CD4-positive, CD25-positive, alpha-beta regulatory T cell (primary cell): ENCODE measurements at places on chromosomes 7 and 10. TPM values are rescaled to one million over a fixed set of nuclear protein-coding genes. Genes with fewer than 3 reads are reported as not detected.

GRCh38 chr7:96949766-96950165 is 55.6 kb upstream of the DLX6 start:
- no peak overlapping the region for H3K4me3 ChIP-seq
- H3K4me1 ChIP-seq, result no peaks in the 10 kb centered on the region
- H3K36me3 ChIP-seq, result no peaks in the 10 kb centered on the region
- no peak overlapping the region for H3K27ac ChIP-seq

DNA sequence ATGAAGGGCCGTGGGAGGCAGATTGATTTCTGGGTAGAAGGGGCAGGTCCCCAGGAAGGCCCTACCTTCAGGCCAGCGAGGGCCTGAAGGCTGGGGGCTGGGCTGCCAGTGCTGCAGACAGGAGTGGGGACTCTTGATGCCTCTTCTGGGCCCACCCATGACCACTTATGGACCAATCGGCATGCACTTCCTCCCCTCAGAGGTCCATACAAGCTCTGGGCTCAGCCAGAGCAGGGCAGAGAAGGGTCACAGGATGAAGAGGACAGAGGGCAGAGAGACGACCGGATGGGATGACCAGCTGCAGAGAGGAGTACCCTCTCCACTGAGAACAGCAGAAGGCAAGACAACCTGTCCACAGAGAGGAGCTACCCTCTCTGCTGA is 120.1 kb downstream of the DYNC2I1 start:
- peak overlapping the region; percentile 86 for H3K4me3 ChIP-seq
- H3K4me1 ChIP-seq, result peaks cover 16% of the 10 kb centered on the region
- H3K27me3 ChIP-seq, result no peaks in the 10 kb centered on the region

DNA sequence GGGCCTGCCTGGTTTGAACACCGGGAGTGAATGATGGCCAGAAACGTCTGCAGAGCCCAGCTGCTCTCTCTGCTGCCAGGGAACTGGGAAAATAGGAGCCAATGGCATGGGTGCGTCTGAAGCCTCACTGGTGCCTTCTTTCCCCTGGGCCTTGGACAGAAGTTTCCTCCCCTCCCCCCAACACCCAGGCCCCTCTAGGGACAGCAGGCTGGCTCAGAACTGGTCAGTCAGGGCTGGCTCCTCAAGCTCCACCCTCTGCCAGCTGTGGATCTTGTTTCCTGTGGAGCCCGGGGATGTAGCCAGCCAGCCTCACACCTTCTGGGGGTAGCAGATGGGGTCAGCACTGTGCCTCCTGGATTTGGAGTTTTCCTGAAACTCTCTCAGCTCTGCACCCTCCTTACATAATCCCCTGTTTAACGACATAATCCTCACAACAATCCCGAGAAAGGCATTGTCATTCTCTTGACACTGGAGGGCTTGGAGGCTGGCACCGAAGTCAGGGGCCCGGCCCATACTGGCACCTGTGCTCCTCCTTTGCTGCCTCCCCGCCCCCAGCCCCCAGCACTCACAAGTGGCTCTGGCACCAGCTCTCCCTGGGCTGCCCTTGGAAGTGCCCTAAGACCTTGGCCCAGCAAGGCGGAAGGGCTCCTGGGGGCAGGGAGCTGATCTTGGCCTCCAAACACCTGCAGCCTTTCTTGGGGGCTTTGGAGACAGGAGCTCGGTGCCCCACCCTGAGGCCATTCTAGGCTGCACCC is 5.7 kb downstream of the LDB3 start:
- no peaks in the 10 kb centered on the region for H3K36me3 ChIP-seq
- no peak overlapping the region for H3K4me3 ChIP-seq
- no peak overlapping the region for H3K27ac ChIP-seq
- H3K27me3 ChIP-seq, result no peaks in the 10 kb centered on the region

GRCh38 chr7:126569402-126569801 is 683.3 kb downstream of the GRM8 start:
- no peaks in the 10 kb centered on the region for H3K27me3 ChIP-seq
- H3K36me3 ChIP-seq, result no peaks in the 10 kb centered on the region
- no peak for DNase-seq
- no peak overlapping the region for H3K4me3 ChIP-seq

DNA sequence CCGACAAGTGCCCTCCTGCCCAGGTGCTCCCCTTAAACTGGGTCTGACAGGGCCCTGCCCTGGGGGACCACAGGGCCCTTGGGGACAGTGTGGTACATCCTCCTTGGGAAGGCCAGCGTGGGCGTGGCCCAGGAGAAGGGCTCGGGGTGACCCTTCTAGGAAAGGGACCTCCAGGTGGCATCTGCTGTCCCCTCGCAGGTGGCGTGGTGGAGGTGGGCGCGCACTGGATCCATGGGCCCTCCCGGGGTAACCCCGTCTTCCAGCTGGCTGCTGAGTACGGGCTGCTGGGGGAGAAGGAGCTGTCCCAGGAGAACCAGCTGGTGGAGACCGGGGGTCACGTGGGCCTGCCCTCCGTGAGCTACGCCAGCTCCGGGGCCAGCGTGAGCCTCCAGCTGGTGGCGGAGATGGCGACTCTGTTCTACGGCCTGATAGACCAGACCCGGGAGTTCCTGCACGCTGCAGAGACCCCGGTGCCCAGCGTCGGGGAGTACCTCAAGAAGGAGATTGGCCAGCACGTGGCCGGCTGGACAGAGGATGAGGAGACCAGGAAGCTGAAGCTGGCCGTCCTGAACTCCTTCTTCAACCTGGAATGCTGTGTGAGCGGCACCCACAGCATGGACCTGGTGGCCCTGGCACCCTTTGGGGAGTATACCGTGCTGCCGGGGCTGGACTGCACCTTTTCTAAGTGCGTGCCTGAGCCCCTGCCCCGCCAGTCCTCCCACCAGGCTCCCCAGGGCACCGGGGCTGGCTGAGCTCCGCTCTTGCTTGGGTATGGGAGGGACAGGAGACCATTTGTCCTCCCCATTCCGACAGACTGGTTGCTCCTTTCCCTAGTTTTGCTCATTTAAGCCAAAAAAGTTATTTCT is 972 bp downstream of the PAOX start:
- H3K4me1 ChIP-seq, result peaks cover 14% of the 10 kb centered on the region
- no peaks in the 10 kb centered on the region for H3K36me3 ChIP-seq
- H3K27ac ChIP-seq, result peak overlapping the region; percentile 51
- H3K27me3 ChIP-seq, result no peaks in the 10 kb centered on the region
- DNase-seq, result no peak

DNA sequence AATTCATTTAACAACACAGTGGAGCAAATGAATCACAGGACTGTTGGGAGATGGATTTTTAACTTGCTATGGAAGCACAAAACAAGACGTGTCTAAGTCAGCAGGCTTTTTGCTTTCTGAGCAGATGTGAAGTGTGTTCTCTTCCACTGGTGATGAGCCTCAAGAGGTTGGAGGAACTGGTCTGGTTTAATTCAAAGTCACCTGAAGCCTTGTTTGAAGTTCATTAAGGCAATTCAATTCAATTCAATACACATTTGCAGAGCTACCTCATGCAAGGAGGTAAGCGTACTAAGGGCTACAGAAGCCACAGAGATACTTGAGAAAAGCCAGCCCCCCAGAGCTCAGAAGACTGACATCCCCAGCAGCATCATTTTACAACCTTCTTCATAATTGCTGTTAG is 68.4 kb upstream of the PALS2 start:
- no peak for DNase-seq
- peaks cover 2% of the 10 kb centered on the region for H3K27me3 ChIP-seq
- no peak overlapping the region for H3K4me3 ChIP-seq
- no peak overlapping the region for H3K27ac ChIP-seq

- no peaks in the 10 kb centered on the region for H3K36me3 ChIP-seq
- H3K4me1 ChIP-seq, result no peaks in the 10 kb centered on the region
- H3K27me3 ChIP-seq, result peaks cover 11% of the 10 kb centered on the region
- H3K4me3 ChIP-seq, result no peak overlapping the region
- DNase-seq, result no peak
Measured at GRCh38 chr7:99848420-99849216, 20.8 kb downstream of the CYP3A43 start.

DNA sequence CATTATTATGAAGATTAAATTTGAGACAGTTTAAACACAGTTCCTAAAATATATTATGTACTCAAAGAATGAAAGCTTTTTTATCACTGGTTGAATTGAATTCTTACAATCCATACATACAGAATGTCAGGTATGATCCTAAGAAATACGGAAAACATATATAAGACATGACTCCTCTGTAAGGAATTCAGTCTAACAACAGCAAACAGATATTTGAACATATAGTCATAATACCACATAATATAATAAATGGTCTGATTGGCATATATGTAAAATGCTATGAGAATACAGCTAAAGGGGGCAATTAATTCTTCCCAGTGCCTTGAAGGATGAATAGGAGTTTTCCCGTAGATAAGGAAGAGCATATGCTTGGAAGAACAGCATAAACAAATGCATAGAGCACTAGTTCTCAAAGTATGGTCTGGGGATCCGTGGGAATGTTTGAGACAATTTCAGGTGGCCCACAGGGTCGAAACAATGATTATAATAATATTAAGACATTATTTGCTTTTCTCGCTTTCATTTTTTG is 10.6 kb upstream of the ARID5B start:
- DNase-seq, result no peak
- no peak overlapping the region for H3K27ac ChIP-seq
- no peaks in the 10 kb centered on the region for H3K4me1 ChIP-seq
- no peak overlapping the region for H3K4me3 ChIP-seq
- no peaks in the 10 kb centered on the region for H3K36me3 ChIP-seq
- H3K27me3 ChIP-seq, result no peaks in the 10 kb centered on the region

DNA sequence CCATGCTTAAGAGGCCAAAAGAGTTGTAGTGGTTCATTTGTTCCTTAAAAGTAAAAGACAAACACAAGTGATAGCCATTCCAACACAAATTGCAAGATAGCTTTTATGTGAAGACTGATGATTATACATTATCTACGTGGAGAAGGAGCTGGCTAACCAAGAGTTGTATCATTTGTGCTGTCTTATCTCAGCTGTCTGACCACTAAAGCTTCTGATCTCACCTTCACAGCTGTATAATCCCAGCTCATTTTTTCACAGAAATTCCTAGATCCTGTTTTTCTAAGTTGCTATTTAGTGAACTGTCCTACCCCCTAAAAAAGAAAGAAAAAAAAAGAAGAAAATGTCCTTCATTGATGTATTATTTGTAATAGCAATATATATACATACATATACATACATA is 9.8 kb downstream of the USP6NL start:
- no peak overlapping the region for H3K27ac ChIP-seq
- peaks cover 5% of the 10 kb centered on the region for H3K4me1 ChIP-seq
- H3K36me3 ChIP-seq, result no peaks in the 10 kb centered on the region
- no peak overlapping the region for H3K4me3 ChIP-seq
- DNase-seq, result no peak
- H3K27me3 ChIP-seq, result no peaks in the 10 kb centered on the region

- H3K27me3 ChIP-seq, result no peaks in the 10 kb centered on the region
- no peak for DNase-seq
- no peaks in the 10 kb centered on the region for H3K4me1 ChIP-seq
- no peak overlapping the region for H3K4me3 ChIP-seq
- H3K36me3 ChIP-seq, result no peaks in the 10 kb centered on the region
Measured at GRCh38 chr7:34059136-34059828, 153.9 kb downstream of the BMPER start.

DNA sequence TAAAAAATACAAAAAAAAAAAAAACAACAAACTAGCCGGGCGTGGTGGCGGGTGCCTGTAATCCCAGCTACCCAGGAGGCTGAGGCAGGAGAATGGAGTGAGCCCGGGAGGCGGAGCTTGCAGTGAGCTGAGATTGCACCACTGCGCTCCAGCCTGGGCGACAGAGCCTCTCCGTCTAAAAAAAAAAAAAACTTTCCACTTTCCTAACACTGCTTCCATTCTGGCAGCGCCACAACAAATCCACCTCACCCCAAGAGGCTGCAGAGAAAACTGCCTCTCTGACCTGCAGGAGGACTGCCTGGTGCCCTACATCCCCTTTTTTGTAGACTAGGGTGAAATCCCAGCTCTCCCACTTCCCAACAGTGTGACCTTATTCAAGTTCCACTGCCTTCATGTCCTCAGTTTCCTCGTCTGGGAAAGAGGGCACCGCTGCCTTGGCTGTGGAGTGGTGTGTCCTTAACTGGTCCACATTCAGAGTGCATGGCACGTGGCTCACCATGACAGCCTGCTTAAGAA is 2.6 kb upstream of the MBL2 start:
- DNase-seq, result no peak
- no peak overlapping the region for H3K4me3 ChIP-seq
- H3K27ac ChIP-seq, result no peak overlapping the region
- no peaks in the 10 kb centered on the region for H3K4me1 ChIP-seq
- H3K27me3 ChIP-seq, result no peaks in the 10 kb centered on the region
- H3K36me3 ChIP-seq, result no peaks in the 10 kb centered on the region

DNA sequence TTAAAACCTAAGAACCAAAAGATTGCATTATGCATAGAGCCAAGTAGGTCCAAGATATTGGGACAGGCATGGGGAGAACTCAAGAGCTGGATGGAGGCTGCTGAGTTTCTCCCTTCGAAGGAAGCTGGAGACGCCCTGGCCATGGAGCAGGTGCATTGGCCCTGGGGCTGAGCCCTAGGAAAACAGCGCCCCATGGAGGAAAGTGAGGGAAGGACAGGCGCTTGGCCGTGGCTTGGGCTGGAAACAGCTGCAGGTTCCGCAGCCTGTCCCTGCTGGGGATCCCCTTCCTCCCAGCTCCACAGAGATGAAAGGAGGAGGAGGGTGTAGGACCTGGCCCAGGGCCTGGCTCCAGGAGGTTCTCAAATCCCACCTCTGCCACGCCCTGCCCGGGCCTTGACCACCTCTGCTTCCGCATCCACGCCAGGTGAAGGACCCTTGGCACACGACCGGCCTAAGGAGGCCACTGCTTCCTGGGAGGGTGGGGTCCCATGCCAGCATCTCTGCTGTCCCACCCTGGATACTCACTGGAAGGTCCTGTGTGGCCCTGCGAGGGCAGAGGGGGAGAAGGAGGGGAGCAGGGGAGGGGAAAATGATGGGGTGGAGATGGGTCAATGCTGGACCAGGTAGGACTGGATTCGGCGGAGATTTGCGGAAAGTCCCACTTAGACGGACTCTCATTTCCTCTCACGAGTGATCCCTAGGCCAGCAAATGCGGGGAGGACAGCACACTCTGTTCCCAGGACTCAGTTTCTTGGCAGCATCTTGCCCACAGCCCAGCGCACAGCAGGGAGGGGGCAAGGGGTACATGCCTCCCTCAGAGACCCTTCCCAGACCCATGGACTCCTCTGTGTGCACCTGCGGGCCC is 258.6 kb upstream of the TCERG1L start:
- H3K4me3 ChIP-seq, result no peak overlapping the region
- no peaks in the 10 kb centered on the region for H3K27me3 ChIP-seq
- no peak overlapping the region for H3K27ac ChIP-seq
- no peaks in the 10 kb centered on the region for H3K4me1 ChIP-seq
- H3K36me3 ChIP-seq, result no peaks in the 10 kb centered on the region

- DNase-seq, result no peak
- peaks cover 14% of the 10 kb centered on the region for H3K27me3 ChIP-seq
- H3K4me1 ChIP-seq, result peaks cover 26% of the 10 kb centered on the region
- H3K27ac ChIP-seq, result no peak overlapping the region
- H3K4me3 ChIP-seq, result no peak overlapping the region
- H3K36me3 ChIP-seq, result no peaks in the 10 kb centered on the region
Measured at GRCh38 chr7:130490888-130491804, 739 bp upstream of the MEST start.

- no peaks in the 10 kb centered on the region for H3K27me3 ChIP-seq
- peaks cover 32% of the 10 kb centered on the region for H3K4me1 ChIP-seq
- peak overlapping the region; percentile 45 for H3K27ac ChIP-seq
- no peak for DNase-seq
Measured at GRCh38 chr10:63236113-63236935, 103.2 kb downstream of the NRBF2 start.

WNT16 gene
- total RNA-seq, result not detected

CTAGE15 gene
- 1.2 TPM for total RNA-seq

RPP38 gene
- total RNA-seq, result 9.3 TPM

HECW1 gene
- total RNA-seq, result 0.52 TPM

FAM131B gene
- total RNA-seq, result 0.27 TPM

RARRES2 gene
- not detected for total RNA-seq

ACBD5 gene
- 24.7 TPM for total RNA-seq

OR6V1 gene
- total RNA-seq, result not detected

PDK4 gene
- not detected for total RNA-seq

HYAL4 gene
- total RNA-seq, result not detected
